Kidney tubule cell (primary cell): ENCODE measurements at places on chromosomes 3 and 15.

- no peak for DNase-seq
Observed at GRCh38 chr15:85956532-85957275, 123.0 kb upstream of the AGBL1 start.

DNA sequence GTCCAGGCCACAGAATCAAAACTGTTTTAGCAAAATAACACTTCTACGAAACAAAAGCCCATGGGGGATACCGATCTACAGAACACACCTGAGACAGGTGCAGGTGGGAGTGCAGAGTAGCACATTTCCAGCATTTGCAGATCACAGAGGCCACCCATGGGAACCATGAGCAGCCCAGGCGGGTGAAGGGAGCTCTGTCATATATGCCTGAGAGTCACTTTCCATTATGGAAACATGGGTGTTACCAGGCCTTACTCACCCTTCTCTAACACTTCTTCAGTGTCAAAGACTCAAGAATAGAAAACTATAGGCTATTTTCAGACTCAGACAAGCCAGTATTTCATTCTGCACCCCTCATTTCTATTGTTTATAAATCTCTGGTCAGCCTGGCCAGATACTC is 3.5 kb downstream of the PLA1A start:
- DNase-seq: no peak

DNA sequence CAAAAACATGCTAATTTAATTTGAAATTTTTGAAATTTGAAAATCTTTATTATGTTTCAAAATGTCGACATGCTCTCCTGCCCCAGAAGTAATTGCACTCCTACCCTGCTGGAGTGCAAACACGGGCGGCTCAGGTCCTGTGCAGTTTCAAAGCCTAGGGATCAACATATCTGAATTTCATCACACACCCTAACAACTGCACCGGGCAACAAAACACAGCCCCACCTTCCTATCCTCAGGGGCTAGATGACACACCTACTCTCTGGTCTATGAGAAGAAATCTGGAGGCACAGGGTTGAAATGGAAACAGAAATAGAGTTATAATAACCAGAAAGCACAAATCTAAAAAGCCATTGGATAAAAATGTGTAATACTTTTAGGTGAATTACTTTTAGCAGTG is 61.4 kb downstream of the BFSP2 start:
- no peak for DNase-seq

DNA sequence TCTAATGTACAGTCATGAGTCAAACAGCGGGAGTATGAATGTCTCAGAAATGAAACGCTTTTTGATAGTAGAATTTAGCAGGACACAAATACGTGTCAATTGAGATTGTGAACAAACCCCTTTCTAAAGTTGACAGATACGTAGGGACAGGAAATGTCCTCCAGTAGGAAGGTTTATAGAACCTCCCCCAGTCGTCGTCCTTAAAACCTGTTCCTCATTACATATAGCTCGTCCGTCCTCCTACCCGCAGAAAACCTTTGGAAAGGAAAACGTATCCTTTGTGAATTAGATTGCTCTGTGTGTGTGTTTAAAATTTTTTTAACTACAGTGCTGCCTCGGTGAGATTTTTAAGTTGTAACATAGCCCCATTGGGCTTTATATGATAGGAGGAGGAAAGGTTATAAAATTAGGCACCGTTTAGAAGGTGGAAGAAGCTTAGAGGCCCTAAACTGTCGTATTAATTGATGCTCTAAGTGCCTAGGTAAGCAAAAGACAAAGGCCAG is 4.1 kb downstream of the UBE2E1 start:
- no peak for DNase-seq

- peak; percentile 88 for DNase-seq
Observed at GRCh38 chr3:64627471-64628321, 60.1 kb downstream of the ADAMTS9 start.

DNA sequence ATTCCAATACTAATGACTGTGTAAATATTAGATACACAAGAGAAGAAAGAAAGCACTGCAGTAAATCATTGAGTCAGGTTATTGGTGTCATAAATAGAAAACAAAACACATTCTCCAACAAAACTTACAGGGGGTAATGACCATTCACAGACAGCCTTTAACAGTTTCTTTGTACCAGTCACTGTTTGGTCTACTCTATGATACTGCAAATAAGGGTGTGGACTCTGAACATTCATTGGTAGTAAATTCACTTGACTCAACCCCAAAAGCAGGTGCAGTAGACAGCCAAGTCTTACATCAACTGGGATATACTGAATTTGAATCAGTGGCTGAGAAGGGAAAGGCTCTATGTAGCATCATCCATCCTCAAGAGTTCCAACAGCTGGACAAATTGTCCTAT is 463.5 kb downstream of the FOXP1 start:
- DNase-seq: no peak

- DNase-seq: no peak
Observed at GRCh38 chr3:194727435-194728128, 41.9 kb downstream of the FAM43A start.
